ENCODE measurements at places on chromosomes 16 and 17.

- DNase-seq: no peak
These were observed 257.6 kb downstream of the CDH13 start for GRCh38 chr16:82884320-82884898.

DNA sequence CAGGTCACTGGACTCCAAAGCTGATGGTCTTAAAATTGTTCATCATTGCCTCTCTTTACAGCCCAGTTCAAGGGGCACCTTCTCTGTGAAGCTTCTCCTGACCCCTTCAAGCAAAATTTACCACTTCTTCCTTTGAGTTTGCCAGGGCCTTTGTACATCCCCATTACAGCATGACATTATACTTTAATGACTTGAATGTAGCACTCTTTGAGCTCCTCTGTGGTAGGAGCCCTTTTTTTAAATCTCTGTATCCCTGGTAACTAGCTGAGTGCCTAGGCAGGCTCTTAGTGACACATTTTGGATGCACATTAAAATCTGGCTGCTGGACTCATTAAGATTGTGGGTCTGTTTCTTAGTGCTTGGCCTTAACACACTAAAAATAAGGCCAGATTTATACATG, 412.1 kb downstream of the CA10 start:
- no peak for DNase-seq

DNA sequence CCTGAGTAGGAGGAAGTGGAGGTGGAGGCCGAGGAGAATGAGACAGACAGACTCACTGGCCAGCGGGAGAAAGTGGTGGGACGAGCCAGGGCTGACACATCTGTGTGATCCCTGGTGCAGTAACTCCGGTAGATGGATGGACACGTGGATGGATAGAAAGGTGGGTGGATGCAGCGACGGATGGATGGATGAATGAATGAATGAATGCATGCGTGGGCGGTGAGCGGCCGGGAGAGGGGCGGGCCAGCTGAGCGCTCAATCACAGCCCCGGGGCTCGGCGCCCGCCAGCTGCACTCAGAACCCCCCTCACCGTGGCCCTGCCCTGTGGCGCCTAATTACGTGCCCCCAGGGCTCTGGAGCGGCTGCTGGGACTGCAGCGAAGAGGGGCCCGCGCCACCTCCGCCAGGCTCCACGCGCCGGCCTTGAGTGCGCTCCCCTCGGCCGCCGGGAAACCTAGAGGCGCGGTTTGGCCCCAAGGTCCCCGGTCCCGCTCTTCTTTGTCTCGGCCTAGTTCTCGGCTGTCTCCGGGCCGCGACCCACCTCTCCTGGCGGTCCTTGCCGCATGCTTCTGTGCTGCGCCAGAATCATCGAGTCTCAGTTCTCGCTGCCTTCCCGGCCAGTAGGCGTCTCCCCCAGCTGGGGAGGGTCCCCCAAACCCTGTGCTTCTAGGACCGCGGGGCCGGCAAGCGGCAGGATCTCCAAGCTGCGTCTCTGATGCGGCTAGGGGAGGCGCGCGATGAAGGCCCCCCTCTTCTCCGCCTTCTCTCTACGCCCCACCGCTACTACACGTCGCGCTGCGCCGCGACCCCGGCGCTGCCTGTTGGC, 41.0 kb downstream of the RAI1 start:
- DNase-seq: no peak

DNA sequence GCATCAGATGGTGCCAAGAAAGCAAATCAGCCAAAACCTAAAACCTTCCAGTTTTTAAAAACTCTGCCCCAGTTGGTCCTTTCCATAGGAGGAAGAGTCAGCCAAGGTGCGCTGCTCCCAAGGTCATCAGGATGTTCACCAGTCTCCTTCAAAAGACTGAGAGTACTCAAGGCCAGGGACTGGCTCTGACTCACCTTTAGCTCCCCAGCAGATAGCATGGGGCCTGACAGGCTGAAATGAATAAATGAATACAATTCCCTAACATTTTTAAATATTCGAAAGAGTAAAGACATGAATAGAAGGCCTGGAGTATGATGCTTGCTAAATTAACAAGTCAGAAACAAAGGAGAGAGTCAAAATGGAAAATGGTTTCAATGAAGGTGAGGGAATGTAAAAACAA, 19.2 kb downstream of the EFTUD2 start:
- DNase-seq: no peak

DNA sequence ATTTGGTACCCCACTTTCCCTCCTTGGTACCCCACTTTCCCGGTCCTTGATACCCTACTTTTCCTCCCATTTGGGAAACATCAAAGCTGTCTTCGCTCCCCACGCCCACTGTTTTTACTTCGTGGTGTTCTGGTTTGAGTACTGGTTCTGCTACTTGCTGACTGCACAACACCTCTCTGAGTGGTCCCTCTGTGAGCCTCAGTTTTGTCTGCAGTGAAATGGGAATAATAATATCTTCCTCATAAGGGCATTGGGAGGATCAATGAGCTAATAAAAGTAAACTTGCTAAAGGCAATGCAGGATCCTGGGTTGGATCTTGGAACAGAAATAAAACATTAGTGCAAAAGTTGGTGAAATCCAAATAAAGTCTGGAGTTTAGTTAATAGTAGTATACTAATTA, 70.0 kb upstream of the CLEC18A start:
- DNase-seq: no peak

DNA sequence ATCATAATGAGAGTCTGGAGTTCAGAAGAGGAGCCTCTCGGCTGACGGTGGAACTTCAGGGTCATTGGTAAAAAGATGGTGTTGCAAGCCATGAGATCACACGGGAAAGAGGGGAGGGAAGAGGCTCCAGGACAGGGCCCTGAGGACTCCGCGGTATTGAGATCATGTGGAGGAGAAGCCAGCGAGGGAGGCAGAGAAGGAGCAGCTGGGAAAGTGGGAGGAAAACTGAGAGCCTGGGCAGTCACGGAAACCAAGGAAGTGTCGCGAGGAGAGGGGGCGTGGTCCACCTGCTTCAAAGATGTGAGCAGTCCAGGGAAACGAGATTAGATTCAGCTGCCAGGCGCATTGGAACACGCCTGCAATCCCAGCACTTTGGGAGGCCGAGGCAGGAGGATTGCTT, 27.7 kb upstream of the SBK1 start:
- DNase-seq: no peak

DNA sequence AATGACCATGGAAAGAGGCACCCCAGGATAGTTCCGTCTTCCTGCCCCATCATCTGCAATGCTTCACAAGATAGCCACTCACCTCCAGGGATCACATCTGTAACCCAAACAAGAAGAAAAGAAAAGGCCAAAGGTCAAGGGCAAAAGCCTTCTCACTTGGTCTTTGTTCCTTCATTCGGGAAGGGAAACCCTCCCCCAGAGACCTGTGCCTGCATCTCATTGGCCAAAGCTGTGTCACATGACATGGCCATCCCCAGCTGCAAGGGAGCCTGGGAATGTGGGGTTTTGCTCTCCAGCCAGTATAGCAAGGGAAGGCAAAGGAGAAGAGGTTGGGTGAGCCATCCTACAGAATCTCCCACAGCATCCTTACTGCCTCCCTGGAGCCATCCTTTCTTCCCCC, 47.9 kb downstream of the NOL11 start:
- DNase-seq: no peak

DNA sequence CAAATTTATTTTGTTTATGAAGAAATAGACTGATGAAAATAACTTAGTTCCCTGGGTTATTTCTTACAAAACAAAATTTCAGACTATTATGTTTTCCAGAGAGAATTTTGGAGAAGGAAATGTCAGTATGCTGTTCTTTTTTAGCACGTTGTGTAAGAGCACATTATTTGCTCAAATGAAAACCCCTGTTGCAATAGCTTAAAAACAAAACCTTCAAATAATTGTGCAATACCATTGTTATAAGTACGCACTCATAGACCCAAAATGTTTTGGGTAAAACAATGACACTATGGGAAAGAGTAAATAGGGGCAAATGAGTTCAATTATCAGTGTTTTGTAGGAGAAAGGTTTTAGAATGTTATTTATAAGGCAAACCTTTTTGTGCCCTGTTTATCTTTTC, 18.2 kb downstream of the VMP1 start:
- DNase-seq: no peak

- DNase-seq: no peak
These were observed 219.7 kb downstream of the TMEM114 start for GRCh38 chr16:8370374-8371270.

DNA sequence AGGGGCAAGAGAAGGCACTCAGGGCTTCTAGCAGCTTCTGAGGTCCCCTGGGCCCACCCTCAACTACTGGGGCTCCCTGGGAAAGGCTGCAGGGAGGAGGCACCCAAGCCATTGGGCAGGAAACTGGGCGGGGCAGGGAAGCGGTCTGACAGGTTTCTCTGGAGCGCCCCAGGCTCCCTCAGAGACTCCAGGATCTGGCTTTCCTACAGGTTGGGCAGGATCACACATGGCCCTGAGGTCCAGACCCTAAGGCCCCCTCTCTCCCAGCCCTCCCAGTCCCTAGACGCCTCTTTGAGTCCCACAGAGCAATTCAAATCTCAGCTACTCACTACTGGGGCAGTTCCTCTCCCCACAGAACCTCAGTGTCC, 14.3 kb downstream of the JUP start:
- no peak for DNase-seq

- DNase-seq: peak; percentile 61
These were observed 5.2 kb downstream of the CACNA1G start for GRCh38 chr17:50565402-50566350.

GRCh38 chr17:673200-673681, 41.4 kb downstream of the VPS53 start:
- no peak for DNase-seq

GRCh38 chr16:80259290-80259805, 281.4 kb upstream of the DYNLRB2 start:
- no peak for DNase-seq

- no peak for DNase-seq
These were observed 5.9 kb downstream of the XAF1 start for GRCh38 chr17:6761779-6762178.

- no peak for DNase-seq
These were observed 263.8 kb downstream of the HS3ST3A1 start for GRCh38 chr17:13337864-13338371.

- peak; percentile 35 for DNase-seq
These were observed 8.7 kb upstream of the UBE2G1 start for GRCh38 chr17:4375039-4375748.

- DNase-seq: no peak
These were observed 5.3 kb upstream of the HEXD start for GRCh38 chr17:82412535-82413520.

GRCh38 chr17:78089576-78090281, 38.8 kb downstream of the TMC6 start:
- DNase-seq: no peak

Data from CD4-positive, alpha-beta T cell treated with Interleukin-4 for 4 hours (primary cell).